ENCODE measurements at places on chromosomes 7 and 10. TPM values are rescaled to one million over a fixed set of nuclear protein-coding genes. Genes with fewer than 3 reads are reported as not detected.

The PAPOLB gene
- 0.38 TPM for total RNA-seq

DNA sequence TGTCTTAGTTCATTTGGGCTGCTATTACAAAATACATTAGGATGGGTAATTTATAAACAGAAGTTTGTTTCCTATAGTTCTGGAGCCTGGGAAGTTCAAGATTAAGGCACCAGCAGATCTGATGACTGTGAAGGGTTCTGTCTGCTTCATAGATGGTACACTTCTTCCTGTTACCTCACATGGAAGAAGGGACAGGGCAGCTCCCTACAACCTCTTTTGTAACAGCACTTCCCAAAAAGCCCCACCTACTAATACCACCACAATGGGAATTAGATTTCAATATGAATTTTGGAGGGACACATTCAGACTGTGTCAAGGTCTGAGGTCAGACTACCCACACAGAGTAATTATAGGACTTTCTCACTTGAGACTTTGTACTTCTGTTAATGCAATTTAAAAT, 260.3 kb downstream of the ARHGAP12 start:
- DNase-seq = no peak

DNA sequence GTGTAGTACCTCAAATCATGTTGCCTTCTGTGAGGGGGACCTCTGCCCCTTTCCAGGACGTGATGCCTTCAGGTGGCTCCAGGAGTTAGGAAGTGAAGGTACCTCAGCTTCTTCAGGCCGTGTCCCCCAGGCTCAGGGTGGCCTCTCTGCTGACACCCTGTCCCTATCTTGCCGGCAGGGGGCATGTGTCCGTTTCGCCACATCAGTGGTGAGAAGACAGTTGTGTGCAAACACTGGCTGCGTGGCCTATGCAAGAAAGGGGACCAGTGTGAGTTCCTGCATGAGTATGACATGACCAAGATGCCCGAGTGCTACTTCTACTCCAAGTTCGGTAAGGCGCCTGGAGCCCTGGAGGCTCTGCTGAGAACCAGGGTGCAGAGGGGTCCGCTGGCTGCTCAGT, 9.2 kb downstream of the CPSF4 start:
- no peak for DNase-seq

DNA sequence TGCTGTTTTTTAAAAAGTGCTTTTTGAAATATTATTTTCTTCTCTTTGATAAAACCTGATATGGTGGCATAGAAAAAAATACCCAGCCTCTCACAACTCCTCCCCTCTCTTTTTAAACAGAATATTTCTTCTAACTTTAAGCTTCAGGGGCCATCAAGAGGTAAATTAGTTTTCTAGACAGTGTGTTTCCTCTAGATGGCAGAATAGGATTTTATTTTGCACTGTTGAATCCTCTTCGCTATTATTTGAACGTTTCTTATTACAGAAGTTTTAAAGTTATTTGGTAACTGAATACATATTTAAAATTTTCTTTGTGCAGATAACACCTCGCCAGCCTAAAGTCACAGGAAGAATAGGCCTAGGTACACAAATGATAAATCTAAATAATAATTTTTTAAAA, 30.3 kb downstream of the ARL5B start:
- DNase-seq = no peak

GRCh38 chr7:148925836-148926235, 41.7 kb upstream of the EZH2 start:
- DNase-seq = no peak

DNA sequence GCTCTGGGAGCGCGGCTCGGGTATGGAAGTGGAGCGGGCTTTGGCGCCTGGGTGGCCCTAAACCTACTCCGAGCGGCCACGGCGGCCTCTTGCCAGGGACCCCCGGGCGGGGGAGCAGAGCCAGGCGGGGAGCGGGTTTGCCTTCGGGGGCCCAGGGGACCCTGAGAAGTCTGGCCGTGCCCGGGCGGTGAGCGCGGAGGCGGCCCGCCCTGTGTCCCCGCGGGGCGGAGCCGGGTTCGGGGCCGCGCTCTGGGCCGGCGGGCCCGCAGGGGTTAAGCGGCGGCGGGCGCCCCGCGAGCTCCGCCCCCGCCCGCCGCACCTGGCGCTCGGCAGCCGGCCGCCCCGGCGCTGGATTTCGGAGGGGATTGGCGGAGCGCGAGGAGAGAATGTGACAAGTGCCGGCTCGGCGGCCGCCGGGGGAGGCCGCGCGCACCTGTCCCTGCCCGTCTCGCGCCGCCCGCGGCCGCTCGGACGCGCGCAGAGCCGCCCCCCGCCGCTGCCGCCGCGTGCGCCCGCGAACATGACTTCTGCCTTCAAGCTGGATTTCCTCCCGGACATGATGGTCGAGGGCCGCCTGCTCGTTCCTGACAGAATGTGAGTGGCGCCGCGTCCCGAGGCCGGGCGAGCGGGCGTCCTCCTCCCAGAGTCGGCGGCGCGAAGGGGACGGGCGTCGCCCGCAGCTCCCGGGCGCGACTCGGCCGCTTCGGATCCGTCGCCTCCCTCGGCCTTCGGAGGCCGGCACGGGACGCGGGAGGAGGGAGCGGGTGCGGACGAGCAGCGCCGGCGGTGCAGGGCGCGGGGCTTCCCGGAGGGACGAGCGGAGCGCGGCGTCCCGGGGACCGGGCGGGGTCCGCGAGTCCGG, at the start of gene CELF2:
TSS of gene CELF2 (plus strand) at position 303 of the 862 bp plus-strand sequence. CDS start at position 521, 218 bp downstream.
- DNase-seq = no peak

- no peak for DNase-seq
Measured at GRCh38 chr10:48589266-48589665, 15.6 kb downstream of the ARHGAP22 start.

- DNase-seq = no peak
Measured at GRCh38 chr10:49606981-49607535, 3.1 kb upstream of the SLC18A3 start.

GRCh38 chr10:88545359-88545758, 37.8 kb downstream of the RNLS start:
- no peak for DNase-seq

- no peak for DNase-seq
Measured at GRCh38 chr7:5635461-5636445, 145.7 kb downstream of the RNF216 start.

- DNase-seq = no peak
Measured at GRCh38 chr7:17307558-17307957, 9.1 kb downstream of the AHR start.

DNA sequence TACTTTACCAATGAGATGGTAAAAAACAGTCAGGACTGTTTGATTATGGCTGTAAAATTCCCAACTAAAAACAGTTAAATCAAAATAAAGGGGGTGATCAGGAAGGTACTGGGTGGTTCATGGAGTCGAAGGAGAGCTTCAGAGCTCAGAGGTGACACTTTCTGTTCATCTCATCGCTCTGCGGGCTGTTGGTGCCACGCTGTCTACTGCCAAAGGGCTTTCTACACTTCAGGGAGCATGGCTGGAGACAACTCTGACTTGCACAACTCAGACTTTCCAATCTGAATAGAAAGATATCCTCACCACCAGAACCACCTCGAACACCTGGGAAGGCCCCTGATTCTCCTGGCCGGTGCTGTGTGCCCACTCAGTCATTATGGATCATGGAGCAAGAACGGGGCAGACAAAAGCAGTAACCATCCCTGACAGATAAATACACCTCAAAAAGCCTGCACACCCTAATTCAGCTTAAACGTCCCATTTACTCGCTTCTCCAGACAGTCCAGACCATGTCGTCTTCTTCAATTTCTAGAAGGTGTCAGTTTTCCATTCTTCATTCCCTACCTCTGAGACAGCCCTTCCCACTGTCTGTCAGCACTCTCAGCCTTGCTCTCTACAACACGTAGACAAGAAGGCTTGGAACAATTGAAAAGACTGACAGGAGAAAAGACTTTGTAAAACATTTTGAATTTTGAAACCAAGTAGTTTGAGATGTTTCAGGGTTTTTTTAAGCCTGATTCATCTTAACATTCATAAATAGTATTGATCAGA, 348.7 kb upstream of the NFE2L3 start:
- no peak for DNase-seq

DNA sequence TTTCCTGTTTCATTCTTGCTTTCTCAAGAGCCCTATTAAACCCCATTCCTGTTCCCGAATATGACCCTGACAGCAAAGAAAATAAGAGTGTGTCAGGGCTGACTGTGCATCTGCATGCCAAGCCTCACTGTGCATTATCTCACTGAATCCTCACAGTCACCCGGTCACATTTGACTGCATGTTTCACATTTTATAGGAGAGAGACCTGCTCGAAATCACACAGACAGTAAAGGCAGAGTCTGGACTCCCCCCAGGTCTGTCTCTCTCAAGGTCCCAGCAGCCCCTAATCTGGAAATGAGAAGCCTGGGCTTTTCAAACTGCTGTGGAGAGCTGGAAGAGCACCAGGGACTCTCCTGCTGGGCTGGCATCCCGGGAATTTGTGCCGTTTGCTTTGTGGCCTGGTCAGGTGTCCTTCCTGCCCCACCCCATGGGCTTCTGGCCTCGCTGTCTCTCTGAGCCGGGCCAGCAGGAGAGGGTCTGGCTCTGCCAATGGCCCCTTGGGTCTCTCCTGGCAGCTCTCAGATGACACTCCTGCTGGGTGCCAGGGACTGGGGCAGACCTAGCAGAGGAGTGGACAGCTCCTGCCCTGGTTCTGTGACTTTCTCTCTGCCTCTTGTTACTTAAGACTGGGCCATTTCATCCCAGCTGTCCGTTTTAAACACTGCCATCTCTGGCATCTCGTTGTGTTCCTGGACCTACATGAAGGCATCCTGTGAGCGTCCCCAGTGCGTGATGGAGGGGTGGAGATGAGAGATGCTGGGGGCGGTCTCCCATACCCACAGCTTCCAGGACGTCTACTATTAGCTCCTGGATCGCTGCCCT, 173.6 kb downstream of the ARHGAP12 start:
- no peak for DNase-seq

DNA sequence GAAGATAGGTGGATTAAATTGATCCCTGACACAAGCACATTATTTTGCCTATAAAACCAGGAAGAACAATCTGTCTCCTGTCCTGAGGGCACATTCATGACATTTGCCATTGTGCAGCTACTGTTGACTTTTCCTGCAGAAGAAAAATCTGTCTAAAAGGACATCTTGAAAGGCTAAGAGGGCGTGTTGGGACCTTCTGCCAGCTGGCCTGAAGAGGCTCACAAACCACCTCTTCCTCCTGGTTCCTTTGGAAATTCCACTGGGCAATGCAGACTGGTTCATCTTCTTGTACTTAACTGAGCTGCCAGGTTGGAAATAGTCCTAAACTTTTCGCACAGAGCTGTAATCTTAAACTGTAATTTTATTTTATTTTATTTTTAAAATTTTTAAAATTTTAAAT, 35.7 kb upstream of the PIP start:
- no peak for DNase-seq
